Kidney tubule cell (primary cell): ENCODE measurements at places on chromosomes 3 and 15.

DNA sequence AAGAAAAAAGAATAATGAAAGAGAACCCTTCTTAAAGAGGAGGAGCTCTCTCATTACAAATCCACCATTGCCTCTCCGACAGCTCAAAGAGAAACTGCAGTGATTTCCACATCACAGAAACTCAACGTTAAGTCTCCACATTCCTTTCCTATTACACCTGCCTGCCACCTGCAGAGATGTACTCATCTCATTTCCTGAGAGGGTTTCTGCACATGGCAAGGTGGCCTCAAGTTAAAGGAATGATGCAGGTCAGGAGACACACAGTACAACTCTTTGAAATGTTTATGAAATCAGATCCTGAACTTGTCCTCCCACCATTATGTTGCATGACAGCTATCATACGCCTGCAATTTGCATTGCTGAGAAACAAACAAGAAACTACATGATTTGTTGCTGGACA is 458.4 kb upstream of the ADAMTS9 start:
- peak; percentile 99 for DNase-seq

GRCh38 chr3:141176775-141177174 is 54.9 kb upstream of the PXYLP1 start:
- no peak for DNase-seq

GRCh38 chr3:40869939-40870338 is 329.4 kb upstream of the CTNNB1 start:
- no peak for DNase-seq

GRCh38 chr3:157127831-157128767 is 31.8 kb downstream of the CCNL1 start:
- DNase-seq: peak; percentile 98

DNA sequence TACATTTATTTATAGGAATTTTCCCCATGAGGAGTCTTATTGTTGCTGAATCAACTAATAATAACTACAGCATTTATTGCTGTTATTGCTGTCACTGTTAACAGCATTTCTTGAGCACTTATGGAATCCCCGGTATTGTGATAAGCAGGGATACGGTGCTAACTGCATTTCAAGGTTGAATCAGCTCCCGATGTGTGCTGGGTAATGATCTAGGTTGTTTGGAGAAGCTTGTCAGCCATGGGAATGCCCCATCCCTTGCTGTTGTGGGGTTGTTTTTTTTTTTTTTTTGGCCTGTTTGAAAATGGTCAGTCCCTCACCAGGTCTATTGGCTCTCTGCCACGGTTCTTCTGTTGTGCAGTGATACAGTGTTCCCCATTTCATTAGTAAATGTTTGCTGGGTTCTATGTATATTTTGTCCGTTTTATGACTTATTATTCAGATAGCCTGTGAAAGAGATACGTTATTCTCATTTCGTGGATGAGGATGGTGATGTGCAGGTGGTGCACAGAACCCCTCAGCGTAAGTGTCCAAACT is 48.5 kb downstream of the MED12L start:
- DNase-seq: no peak

- DNase-seq: peak; percentile 3
Observed at GRCh38 chr3:147410526-147411237, 1.5 kb downstream of the ZIC1 start.

DNA sequence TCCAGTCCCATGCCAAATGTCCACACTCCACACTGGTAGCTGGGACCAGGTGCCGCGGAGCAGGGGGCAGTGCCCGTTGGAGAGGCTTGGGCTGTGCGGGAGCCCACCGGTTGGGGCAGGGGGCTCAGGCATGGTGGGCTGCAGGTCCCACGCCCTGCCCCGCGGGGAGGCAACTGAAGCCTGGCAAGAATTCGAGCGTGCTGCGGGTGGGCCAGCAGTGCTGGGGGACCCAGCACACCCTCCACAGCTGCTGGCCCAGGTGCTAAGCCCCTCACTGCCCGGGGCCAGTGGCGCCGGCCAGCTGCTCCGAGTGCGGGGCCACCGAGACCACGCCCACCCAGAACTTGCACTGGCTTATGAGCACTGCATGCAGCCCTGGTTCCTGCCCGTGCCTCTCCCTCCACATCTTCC is 479.4 kb downstream of the ZNF385D start:
- DNase-seq: no peak

DNA sequence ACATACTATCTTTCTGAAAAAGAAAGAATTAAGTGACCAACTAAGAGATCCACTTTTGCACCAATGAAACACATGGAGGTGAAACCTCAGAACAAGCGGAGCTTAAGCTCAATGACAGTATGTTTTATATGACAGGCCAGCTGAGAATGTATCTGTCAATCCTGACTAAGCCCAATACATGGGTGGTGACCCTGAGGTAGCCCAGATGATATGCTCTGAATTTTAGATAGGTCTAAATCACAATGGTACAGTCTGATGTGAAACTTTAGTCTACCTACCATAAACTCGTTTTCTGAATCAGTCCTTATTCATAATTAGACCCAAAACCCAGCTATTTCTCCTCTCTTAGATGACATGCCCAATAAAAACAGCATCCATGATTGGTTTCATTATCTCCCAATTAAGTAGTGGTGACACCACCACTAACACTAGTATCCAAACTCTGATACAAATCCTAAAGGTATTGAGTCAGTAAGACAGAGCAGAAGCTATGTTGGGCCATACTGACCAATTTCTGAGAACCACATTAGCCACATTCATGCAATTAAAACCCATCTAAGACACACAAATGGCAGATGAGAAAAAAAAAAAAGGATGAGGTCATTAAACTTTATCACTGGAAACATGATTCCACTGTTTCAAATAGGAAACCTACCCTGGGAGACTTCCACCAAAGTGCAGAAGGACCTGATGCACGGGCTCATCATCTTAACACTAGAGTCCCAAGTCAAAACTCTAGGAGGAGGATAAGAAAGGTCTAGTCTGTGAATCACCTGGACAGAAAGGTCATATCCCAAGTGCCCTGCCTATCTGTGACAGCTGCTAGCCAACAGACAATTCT is 20.6 kb downstream of the CMTM6 start:
- no peak for DNase-seq

DNA sequence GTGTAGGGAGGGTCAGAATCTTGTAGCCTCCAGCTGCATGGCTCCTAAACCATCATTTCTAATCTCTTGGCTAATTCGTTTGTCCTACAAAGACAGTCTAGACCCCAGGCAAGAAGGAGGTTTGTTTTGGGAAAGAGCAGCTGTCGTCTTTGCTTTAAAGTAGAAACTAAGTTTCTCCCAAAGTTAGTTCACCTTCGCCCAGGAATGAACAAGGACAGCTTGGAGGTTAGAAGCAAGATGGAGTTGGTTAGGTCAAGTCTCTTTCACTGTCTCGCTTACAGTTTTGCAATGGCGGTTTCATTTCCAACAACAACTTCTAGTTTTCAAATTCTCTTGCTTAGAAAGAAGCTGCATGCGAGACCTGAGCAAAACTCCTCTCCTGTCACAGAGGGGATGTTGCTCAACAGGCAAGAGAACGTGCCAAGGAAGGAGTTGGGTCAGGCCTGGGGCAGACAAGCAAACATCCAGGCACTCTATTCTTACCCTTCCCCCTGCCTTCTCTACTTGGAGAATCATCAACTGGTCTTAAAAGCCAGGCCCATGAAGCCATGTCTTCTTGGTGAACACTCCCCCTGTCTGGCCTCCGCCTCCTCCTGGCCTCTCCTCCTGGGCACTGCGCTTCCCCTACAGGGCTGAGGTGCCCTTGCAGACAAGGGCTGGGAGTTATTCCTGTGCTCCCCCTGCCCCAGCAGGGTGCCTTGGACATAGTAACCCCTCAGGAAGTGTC is 57.6 kb downstream of the TMEM44 start:
- peak; percentile 90 for DNase-seq

DNA sequence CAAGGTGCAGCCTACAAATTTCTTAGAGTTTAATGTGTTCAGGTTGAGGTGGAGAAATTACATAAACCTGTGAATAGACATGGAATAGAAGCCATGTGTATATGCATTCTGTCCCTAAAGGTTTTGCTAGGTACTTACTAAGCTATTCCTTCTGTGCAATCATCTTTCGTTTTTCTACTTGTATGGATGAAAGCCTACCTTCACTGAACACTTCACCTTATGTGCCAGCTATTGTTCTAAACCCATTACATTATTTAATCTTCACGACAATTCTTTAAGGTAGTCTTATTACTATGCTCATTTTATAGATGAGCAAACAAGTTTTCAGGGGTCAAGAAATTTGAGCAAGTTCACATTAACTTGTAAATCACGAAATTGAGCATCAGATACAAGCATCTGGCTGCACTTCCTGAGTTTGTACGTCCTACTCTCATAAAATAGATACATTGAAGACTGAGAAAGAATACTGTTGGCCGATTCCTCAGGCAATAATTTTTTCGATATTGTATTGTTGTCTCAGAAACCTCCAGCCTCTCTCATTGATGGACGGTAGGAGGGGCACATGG is 635 bp upstream of the RCN2 start:
- DNase-seq: no peak

GRCh38 chr3:182292591-182292990 is 500.7 kb upstream of the ATP11B start:
- peak; percentile 80 for DNase-seq

DNA sequence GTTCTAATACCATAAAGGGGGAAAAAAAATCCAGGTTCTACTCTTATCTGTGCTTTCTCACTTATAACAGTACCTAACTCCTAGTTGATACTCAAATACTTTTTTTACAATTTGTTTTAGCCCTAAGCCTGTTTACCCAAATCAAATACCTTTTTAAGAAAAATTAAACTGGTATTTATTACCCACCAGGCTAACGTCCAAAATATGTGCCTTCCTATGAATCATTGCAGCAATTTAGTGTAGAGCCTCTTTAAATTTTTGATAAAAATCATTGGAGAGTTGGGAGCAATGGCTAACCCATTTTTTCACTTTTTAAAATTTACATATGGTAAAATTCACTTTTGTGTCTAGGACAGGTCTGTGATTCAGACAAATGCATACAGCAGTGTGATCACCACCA is 27.9 kb downstream of the FILIP1L start:
- DNase-seq: no peak

DNA sequence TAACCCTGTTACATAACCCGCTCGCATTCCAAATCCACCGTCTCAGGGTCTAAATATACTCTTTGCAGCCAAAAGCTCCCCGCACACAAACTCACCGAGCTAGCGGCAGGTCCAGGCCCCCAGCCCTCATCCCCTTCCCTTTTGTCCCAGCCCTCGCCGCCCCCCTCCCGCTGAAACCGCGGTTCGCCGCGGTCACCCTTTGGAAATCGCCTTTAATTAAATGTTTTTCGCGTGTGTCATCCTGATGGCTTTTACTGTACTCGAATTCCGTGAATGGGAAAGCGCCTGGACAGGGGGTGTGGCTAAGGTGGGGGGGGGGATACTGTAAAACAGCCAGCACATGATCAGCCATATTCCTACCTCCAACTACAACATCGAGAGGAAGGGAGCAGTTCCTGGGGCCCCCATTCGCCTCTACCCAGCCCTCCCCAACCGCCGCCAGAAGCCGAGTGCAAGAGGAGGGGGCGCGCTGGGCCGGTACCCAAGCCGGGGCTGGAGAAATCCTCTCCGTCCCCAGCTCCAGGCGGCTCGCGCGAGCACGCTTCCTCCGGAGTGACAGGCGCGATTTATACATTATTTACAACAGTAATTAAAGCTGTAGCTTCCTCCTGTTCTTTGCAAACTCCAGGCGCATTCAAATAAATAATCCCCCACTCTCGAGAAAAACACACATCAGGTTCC is 1.7 kb downstream of the RORA start:
- DNase-seq: peak; percentile 71

DNA sequence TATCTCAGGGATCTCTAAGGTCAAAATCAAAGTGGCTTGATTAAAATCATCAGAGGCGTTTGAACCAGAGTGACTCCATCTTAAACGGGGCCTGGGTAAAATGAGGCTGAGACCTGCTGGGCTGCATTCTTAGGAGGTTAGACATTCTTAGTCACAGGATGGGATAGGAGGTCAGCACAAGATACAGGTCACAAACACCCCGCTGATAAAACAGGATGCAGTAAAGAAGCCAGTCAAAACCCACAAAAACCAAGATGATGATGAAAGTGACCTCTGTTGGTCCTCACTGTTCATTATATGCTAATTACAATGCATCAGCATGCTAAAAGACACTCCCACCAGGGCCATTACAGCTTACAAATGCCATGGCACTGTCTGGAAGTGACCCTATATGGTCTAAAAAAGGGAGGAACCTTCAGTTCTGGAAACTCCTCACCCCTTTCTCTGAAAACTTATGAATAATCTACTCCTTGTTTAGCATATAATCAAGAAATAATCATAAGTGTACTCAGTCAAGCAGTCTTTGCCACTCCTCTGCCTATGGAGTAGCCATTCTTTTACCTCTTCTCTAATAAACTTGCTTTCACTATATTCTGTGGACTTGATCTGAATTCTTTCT is 143.3 kb upstream of the SLCO3A1 start:
- peak; percentile 64 for DNase-seq

- no peak for DNase-seq
Observed at GRCh38 chr3:138325990-138326389, 3.7 kb downstream of the NME9 start.

DNA sequence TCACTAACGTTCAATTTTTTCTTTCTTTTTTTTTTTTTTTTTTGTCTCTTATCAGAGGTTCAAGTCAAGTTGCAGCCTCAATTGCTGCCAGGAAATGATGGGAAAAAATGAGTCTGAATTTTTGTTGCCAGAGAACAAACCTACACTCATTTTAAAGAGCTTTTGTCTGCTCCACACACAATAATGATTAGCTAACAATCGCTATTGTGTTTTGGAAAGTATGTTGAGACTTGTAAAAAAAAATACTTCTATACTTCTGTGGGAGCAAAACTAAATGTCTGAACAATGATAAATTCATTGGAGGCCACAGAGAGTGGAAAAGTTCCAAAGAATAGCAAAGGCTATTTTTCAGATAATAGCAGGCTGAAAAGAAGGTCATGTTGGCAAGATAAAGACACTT is 176.3 kb upstream of the LMCD1 start:
- no peak for DNase-seq

DNA sequence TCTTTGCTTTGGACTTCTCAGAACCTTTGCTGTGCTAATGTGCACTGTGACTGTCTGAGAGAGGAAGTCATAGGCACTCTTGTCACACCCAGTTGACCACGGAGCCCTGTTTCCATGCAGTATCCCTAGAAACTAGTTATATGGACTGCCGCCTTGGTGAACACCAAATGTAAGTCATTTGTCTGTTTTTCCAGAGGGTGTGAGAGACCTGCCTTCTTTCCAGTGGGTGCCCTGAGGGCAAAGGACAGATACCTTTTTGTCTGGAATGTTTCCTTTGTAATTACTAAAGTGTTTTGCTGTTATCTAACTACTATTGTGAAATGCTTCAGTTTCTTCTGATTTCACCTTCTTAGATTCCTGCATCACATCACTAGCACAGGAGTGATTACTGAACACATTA is 91.8 kb downstream of the LARS2 start:
- DNase-seq: peak; percentile 87

DNA sequence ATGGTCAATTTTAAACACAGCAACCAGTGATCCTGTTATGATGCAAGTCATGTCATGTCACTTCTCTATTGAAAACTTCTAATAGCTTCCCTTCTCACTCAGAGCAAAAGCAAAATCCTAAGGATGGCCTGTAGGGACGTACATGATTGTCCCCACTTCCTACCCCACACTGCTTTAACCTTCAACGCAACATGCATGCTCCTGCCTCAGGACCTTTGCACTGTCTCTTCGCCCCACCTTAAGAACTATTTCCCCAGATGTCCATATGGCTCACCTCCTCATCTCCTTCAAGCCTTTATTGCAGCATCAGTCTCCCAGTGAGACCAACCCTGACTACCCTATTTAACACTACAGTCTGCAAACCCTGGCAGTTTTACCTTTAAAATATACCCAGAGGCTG is 214.1 kb upstream of the CHRM5 start:
- DNase-seq: no peak
